ENCODE measurements at places on chromosomes 5 and 9.

DNA sequence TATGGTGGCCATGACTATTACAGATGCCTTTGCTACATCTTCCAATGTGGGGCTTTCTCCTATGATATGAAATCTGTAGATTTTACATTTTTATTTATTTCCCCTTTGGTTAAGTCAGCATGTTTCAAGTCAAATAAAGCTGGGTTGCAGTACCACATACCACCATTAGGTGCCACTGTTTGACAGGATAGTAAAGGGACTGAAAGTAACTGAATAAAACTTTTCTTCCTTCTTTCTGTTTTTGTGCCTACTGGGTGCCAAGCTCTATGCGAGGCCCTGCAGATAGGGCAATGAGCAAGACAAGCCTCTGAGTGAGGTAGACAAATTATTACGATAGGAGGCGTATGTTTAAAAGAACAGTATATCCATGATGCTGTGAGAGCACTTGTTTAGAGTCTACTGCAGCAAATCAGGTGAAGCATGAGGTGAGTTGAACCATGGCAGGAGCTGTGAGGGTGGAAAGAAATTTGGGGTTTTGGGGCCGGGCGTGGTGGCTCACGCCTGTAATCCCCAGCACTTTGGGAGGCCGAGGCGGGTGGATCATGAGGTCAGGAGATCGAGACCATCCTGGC is 64.8 kb downstream of the GDNF start:
- DNase-seq: no peak

GRCh38 chr5:40570408-40571129 is 109.1 kb upstream of the PTGER4 start:
- no peak for DNase-seq

GRCh38 chr9:97462914-97463313 is 38.6 kb upstream of the TMOD1 start:
- no peak for DNase-seq

DNA sequence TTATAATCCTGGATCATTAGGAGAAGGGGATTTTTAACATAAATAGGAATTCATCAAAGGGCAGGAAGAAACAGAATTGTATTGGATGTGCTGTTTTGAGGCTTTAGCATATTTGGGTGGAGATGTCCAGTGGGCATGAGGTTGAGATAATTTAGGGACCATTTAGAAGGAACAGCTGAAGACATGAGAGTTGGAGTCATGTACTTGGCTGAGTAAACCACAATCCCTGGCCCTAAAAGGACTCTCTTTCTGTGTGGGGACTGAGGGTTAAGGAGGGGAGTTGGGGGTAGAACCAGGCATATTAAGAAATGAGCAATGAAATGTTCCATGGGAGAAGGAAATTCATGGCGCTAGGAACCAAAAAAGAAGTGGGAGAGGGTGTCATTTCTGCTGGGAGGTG is 61.5 kb downstream of the DCP2 start:
- no peak for DNase-seq

DNA sequence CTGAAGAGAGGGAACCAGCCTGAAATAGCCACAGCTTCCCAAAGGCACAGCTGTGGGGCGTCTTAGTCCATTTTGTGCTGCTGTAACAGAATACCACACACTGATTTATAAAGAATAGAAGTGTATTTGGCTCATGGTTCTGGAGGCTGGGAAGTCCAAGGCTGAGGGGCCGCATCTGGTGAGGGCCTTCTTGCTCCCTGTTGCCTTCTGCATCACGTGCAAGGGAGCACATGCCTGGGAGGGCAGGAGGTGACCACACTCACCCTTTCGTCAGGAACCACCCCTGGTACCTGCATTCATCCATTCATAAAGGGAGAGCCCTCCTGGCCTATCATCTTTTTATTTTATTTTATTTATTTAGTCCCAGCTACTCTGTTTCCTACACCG is 10.4 kb downstream of the PLPP7 start:
- DNase-seq: no peak

GRCh38 chr5:110517396-110517795 is 209.1 kb downstream of the TMEM232 start:
- no peak for DNase-seq

- no peak for DNase-seq
Measured at GRCh38 chr5:113524927-113525326, 11.4 kb downstream of the YTHDC2 start.

DNA sequence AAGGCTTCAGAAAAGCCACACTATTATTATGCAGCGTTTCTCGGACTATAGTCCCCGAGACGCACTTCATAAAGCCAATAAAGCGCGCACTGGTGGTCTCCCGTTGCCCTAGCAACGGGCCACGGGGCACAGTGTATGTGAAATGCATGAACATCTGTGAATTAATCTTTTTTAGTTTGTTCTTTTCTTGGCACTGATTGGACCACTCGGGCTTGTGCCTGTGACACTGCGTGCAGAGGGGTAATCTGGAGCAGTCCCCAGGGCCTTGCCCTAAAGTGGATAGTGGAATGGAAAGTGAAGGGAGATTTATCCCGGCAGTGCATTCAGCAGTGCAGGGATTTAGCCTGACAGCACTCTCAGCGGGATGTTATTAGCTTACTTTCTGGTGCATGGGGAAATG is 92.1 kb downstream of the TLE4 start:
- no peak for DNase-seq

- no peak for DNase-seq
Measured at GRCh38 chr9:14961372-14962068, 51.3 kb upstream of the FREM1 start.

GRCh38 chr5:161167016-161167767 is 315.2 kb upstream of the ATP10B start:
- DNase-seq: no peak

DNA sequence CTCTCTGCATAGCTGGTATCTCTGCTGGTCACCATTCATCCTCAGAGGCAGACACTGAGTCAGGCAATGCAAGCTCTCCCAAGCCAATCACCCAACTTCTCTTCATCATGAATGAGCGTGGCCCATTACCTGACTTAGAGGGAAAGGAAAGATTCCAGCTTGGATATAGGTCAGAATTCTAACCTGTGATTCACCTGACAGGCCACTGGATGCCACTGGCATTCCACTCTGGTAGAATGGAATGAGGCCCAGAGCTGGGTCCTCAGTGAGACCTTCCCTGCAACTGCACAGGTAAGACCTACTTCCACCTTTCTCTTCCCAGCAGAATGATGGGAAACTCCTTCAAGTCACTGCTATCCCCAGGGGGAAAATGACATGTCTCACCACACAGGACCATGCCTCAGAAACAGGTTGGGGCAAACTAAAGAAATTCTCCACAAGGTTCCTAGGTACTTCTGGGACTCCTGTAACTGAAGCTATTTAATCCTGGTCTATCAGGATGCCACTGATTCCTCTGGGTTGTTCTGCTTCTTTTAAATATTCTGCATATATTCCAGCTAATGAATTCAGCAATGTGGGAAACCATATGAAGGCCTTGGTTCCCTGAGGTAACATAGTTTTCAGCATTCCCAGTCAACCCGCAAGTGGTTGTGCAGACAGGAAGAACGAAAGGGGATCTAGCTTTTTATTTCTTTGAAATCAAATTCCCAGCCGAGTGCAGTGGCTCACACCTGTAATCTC is 62.0 kb downstream of the SUSD1 start:
- DNase-seq: no peak

DNA sequence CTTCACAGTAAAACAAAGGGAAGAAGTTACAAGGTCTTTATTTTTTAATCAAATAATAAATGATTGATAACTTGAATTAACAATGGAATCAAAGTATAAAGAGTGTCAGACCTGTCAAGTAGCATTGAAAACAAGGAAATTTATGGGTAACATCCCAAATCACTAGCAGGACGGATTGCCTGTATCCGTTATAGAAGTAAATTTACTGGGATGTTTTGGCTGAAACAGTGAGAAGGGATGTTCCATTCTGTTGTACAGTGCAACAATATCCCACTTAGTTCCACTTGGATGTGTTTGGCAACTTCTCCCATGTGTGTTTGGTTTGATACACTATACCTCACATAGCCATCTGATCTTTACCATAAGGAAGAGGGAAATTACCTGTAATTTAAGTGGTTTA is 421.0 kb upstream of the CHD1 start:
- no peak for DNase-seq

- DNase-seq: peak; percentile 44
Measured at GRCh38 chr5:151239237-151239861, 13.6 kb upstream of the GM2A start.

GRCh38 chr5:160171666-160172065 is 52.4 kb upstream of the PWWP2A start:
- no peak for DNase-seq

DNA sequence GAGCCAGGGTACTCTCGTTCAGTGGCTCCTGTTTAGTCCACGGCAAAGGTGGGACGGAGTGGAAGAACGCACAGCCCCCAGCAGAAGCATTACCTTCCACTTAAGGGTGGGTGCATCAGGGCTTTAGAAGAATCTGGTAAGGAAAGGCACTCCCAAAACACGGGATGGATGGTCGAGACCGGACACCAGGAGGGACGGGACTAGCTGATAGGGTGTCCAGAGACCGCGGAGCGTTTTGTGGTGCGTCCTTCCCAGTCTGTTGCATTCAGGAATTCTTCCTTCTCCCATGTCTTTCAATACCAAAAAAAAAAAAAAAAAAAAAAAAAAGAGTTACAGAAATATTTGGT is 545 bp upstream of the CTSV start:
- DNase-seq: no peak

- no peak for DNase-seq
Measured at GRCh38 chr5:138338411-138339090, 485 bp downstream of the FAM53C start.

- DNase-seq: peak; percentile 34
Measured at GRCh38 chr5:132777209-132778069, at the start of gene SEPTIN8. SEPTIN8 (minus strand) TSS chr5:132777239; CDS start chr5:132777137, 102 bp downstream.

GRCh38 chr9:126915281-126915816 is 767 bp downstream of the RALGPS1 start:
- peak; percentile 38 for DNase-seq

GRCh38 chr5:24646915-24647314 is 2.1 kb upstream of the CDH10 start:
- no peak for DNase-seq

- no peak for DNase-seq
Measured at GRCh38 chr5:168086746-168087145, 204.7 kb upstream of the WWC1 start.

DNA sequence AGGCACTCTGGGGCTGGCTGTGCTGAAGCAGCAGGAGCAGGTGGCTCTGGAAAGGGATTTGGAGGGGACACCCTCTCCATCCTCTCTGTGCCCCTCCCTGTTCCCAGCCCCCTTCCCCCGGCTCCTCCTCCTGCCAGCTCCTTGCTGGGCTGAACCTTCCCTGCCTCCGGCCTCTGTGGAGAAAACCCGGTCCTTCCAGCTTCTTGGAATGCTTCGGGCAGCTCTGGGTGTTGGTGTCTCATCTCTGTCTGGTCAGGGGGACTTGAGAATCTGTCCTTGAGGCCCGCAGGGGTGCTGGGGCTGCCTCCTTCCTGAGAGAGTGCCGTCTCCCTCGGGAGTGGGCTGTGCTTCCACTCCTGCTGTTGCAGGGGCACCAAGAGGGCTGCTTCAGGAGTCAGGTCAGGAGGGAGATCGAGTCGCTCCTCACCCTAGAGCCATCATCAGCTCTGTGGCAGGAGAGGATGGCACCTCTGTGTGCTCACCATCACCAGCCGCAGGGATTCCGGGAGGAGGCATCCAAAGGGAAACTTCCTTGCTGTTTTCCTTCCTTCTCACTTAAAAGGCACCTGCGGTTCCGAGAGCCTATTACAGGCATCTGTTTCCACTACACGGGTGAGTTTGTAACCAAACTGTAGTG is 30.6 kb downstream of the NDUFS6 start:
- DNase-seq: no peak

DNA sequence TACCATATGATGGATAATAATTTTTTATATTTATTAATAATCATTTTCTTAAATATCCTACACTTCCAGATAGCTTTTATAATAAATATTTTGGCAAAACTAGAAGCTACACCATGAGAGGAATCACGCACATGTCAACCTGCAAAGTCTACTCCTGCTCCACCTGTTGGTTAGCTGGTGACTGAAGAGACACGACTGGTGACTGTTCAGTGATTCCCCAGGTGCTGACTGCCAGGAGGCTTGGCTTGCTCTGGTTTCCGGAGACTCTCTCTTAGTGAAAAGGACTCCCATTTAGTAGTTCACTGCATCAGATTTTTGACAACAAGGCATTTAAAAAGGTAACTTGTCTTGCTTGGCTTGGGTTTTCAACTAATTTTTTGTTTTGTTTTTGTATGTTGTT is 20.9 kb downstream of the GZMA start:
- DNase-seq: no peak

DNA sequence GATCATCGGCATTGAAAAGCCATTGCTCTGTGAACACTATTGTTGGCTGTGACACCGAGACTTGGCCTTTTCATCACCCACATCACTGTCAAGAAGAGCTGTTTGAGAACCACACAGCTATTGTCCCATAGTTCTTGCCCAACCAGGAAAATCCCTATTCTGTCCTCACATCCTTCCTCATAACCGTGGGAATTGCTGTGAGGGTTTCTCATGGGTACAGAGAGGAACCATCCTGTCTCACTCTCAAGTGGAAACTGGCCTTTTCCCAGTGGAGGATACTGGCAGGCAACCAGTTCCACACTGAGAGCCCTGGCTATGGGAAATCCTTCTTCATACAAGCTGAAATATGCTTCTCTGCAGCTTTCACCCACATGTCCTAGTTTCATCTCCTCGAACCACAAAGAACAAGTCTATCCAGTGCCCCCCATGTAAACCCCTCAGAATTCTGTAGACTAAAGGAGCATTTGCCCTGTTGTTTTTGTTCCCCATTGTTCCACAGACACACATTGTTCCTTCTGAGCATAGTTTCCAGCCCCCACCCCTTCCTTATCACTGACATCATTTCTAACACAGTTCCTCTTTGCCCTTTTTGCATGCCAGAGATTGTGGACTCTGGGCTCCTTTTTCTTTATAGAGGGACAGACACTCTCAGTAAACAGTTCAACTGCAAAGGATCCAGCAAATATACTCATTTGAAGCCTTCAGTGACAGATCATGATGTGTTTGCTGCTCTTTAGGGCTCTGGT is 57.8 kb upstream of the C5orf46 start:
- DNase-seq: no peak

GRCh38 chr9:107938801-107939386 is 449.3 kb upstream of the KLF4 start:
- no peak for DNase-seq

GRCh38 chr5:14930486-14930885 is 58.9 kb upstream of the ANKH start:
- DNase-seq: no peak
